Hepatic stellate cell (primary cell): ENCODE measurements at places on chromosomes 11 and 22.

GRCh38 chr11:109783840-109784239, 309.4 kb upstream of the ZC3H12C start:
- no peak for DNase-seq

DNA sequence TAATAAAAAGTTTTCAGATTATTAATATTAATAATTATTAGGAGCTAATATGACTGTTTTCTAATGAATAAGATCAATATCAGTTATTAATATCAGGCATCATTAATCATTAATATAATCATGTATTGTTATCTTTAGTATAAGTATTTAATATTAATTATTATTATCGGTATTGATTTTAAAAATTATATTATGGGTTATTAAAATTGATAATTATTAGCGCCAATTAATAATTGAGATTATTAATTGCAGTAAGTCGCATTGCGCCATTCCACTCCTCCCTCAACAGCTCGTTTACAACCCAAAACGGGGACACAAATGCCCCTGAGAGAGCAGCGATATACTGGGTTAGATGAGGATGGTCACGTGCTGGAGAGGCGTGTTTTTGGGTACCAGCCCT, 20.2 kb downstream of the XNDC1N start:
- DNase-seq, result no peak

DNA sequence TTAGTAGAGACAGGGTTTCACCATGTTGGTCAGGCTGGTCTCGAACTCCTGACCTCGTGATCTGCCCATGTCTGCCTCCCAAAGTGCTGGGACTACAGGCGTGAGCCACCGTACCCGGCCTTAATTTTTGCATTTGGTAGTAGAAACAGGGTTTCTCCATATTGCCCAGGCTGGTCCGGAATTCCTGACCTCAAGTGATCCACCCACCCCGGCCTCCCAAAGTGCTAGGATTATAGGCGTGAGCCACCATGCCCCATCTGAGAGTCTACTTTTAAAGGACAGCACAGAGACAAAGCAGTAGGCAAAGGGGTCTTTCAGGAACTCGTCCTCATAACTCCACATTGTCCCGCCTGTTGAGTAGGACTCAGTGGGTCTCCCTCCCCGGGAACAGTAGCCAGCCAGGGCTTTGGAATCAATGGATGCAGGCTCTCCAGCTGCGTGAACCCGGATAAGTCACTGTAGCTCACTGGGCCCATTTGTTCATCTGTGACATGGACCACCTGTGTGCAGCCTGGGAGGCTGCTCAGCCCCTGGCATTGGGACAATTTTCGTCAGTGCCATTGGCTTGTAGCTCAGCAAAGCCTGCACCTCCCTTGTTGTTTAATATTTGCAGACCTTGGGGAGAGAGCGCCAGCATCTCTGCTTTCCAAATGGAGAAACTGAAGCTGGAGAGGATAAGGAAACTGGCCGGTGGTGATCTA, 86.1 kb downstream of the ARHGAP8 start:
- no peak for DNase-seq

DNA sequence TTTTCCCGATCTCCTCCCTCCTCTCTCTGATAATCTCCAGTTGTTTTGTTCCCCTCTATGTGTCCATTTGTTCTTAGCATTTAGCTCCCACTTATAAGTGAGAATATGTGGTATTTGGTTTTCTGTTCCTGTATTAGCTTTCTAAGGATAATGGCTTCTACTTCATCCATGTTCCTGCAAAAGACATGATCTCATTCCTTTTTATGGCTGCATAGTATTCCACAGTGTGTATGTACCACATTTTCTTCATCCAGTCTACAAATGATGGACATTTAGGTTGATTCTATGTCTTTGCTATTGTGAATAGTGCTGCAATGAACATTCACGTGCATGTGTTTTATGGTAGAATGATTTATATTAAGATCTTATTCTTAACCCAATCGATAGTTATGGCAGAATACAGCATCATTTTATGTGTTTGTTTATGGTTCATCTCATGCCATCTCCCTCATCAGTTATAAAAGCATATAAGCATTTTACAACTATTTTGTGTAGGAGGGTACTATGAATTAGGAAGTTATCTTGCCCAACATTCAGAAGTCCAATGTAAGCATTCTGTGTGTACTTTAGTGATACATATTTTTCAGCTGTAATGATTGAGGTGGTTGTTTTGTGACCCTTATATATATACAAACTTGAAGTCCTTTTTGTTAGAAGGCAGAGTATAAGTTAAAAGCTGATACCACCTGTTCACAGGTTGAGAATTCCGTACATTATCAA, 3.2 kb downstream of the MS4A3 start:
- no peak for DNase-seq

- DNase-seq, result no peak
These were observed 27.9 kb downstream of the ATG16L2 start for GRCh38 chr11:72842126-72842525.

DNA sequence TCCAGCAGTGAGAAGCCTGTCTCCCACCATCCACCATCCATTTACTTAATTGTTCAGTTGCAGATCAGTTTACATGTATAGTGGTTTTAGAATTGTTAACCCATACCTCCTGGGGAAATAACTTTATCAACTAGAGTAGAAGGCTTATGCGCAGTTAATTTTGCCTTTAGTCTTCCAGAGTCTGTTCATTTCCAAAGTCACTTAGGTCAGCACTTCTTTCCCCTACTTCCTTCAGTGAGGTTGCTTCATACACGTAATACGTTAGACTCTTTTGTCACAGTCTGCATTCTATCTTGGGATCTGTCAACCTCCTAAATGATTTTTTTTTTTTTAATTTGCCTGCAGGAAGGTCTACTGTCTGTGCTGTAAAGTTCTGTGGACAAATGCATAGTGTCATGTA, 495.6 kb upstream of the ISX start:
- DNase-seq, result no peak

GRCh38 chr11:67041602-67042001, 15.0 kb upstream of the RHOD start:
- no peak for DNase-seq

GRCh38 chr22:41782316-41782715, 18.2 kb upstream of the CCDC134 start:
- no peak for DNase-seq

- DNase-seq, result no peak
These were observed 11.8 kb downstream of the BARX2 start for GRCh38 chr11:129387434-129387833.

GRCh38 chr11:1221848-1222311, 986 bp upstream of the MUC5B start:
- no peak for DNase-seq

- peak; percentile 76 for DNase-seq
These were observed 77.9 kb upstream of the TIMP3 start for GRCh38 chr22:32723643-32724042.

DNA sequence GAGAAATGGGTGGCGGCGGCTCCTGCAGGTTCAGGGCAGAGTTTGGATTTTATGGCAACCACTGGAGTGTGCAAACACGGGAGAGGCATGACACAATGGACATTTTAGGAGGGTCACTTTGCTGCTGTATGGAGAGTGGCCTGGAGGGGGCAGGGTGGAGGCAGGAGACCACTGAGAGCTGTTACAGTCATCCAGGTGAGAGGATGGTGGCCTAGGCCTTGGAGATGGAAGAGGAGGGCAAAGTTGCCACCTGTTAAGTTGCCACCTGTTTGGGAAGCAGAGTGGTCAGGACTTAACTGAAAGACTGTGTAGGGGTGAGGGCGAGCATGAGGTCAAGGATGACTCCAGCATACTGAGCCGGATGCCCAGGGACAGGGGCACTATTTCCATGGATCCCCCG, 2.3 kb upstream of the RAD9A start:
- DNase-seq, result no peak

DNA sequence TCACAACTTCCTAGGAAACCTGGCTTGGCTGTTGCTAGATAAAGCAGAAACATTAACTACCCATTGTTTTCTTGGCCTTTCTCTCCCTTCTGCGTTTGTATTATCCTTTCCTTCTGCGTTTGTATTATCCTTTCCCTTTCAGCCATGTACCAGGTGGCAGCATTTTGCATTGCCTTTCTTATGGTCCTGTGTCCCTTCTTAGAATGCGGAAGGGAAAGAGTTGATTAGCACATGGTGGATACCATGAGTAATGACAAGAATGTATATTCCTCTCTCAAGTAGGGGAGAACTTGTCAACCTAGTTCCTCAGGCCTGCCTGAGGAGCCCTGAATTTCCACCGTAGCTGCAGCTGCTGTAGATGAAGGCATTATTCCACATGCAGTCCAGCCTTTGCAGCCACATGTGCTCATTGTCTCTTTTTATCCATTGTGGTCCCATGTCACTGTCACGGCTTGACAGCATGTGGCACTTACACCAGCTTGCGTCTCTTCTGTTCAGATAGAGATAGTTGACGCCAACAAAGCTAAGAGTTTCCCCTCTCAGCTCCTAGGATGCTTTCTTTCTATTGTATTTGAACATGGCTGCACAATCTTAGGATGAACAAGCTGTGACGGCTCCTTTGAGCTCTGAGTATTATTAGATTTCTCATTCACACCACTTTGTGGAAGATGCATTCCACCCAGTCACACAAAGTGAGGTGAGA, 44.8 kb downstream of the SLN start:
- no peak for DNase-seq

DNA sequence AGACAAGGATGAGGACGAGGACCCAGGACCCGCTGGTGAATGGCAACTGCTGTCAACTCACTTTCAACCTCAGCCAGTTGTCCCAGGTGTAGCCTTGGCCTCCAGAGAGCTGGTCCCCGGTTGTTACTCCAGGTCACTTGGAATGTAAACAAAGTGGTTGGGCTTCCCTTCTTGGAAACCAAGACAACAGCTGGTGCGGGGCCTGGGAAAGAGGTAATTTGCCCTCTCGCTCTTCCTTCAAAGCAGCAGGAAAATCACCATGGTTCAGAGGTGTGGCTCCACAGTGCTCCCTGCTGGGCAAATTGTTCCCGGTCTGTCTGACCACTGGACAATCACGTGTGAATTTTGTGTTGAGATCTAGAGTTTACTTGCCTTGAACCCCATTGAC, 15.0 kb downstream of the SLC1A2 start:
- no peak for DNase-seq

DNA sequence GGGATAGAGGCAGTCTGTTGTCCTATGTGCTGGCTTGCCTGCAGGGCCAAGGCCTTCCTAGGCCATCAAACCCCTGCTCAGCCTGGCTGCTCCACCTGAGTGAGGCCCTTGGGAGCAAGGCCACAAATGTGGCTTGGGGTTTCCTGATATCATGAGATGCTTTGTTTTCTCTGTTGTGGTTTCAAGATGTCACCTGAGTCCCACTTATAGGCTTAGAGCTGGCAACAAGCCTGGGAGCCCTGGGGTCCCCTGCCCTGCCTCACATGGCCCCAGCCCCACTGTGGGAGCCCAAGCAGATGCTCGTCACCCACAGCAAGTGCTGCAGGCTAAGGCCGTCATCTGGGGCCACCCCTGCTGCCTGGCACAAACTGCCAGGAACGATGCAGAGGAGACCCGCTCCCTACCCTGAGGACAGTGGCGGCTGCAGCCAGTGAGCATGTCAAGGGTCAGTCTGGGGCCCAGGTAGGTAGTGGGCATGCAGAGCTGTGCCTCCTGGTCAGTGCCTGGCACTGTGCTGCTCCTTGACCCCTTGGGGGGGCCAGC, 75.4 kb upstream of the KCNQ1OT1 start:
- DNase-seq, result no peak

GRCh38 chr11:19664886-19665548, 47.6 kb upstream of the NAV2 start:
- peak; percentile 20 for DNase-seq

DNA sequence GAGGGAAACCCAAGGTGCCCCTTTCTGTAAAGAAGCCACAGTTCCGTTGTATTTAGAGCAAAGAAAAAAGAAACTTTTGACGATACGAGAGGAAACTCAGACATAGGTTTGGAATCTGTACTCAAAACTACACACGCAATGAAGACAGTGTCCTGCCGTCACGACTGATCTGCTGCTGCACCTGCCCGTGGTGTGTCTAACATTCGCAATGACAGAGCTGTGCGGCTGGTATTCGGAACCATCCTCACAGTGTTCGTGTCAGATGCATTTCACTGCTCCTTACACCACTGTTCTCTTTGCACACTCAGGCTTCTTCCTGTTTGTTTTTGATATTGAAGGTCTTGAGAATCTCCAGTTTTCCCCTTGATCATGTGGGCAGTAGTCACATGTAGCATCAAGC, 84.8 kb downstream of the RTL6 start:
- no peak for DNase-seq

DNA sequence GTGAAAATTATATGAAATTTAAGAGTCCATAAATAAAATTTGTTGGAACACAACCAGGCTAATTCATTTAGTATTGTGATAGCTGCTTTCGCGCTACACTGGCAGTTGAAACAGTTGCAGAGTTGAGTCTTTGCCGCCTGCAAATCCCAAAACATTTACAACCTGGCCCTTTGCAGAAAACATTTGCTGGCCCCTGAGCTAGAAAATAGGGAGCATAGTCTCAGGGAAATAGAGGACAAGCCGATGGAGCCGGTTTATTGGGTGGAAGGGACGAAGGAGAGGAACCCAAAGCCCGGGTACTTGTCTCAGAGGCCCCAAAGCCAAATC, 527 bp upstream of the SAC3D1 start:
- no peak for DNase-seq

DNA sequence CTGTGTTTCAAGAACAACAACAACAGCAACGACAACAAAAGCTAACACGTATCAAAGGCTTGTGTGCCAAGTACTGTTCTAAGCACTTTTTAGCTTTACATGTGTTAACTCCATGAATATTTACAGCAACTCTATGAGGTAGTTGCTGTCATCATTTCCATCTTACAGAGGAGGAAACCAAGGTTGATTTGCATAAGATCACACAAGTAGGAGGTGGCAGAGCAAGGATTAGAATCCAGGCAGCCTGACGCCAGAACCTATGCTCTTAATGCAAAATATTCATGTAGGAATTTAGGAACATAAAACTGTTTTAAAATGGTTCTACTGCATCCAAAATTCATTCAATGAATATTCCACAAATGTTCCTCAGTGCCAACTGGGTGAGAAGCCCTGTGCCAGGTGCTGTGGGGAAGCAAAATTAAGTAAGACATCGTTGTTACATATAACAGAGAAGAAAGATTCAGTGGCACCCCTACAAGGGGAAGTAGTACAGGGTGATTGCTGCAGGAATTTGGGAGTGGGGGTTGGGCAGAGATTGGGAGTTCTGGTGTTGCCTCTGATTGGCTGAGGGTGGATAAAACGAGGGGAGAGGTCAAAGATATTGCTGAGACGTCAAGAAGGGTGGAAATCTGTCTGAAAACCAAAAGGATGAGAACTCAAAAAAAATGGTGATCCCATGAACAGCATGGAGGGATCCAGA, 86.1 kb upstream of the ARHGAP20 start:
- no peak for DNase-seq

DNA sequence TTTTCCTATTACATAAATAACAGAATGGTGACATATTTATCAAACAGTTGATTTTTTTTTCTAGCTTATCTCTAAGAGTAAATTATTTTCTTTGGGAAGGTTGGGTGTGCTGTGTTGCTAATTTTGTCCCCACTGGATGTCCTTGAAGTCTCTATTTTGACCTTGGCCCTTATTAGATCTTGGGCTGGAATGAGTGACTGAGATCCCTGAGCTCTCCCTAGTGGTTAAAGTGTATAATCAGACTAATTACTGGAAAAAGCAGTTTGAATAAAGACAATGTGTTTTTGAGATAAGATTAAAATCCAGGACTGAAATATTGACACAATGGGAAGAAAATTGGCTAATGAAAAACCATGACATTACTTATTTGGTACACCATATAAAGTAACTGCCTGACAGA, 56.1 kb downstream of the AASDHPPT start:
- no peak for DNase-seq

- no peak for DNase-seq
These were observed 91.9 kb downstream of the CSTPP1 start for GRCh38 chr11:47028195-47029093.
